ENCODE measurements at places on chromosomes 3 and 15.
A peak's percentile ranks its signal among the peaks of the same experiment; 100 is the strongest.

DNA sequence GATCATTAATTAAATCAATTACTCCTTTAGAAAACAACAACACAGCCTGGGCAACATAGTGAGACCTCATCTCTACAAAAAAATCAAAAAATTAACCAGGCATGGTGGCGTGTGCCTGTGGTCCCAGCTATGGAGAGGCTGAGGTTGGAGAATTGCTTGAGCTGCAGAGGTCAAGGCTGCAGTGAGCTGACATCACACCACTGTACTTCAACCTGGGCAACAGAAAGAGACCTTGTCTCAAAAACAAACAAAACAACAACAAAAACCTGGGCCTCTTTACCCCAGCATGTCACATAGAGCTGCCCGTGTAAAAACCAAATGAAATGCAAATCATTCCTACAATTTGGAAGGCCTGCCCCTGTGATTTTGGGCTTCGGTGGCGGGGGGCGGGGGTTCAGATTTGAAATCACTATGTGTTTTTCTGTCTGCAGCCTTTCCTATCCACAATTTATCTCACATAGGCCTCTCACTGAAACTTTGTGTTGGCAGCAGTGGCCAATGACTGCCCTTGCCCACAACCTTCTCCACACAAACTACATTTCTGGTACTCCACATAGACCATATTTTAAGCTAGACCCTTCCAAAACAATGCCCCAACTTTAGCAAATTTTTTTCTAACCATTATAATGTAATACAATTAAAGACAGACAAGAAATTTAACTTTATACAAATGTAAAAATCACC, 6.5 kb downstream of the ADAM10 start:
- no peak for DNase-seq

DNA sequence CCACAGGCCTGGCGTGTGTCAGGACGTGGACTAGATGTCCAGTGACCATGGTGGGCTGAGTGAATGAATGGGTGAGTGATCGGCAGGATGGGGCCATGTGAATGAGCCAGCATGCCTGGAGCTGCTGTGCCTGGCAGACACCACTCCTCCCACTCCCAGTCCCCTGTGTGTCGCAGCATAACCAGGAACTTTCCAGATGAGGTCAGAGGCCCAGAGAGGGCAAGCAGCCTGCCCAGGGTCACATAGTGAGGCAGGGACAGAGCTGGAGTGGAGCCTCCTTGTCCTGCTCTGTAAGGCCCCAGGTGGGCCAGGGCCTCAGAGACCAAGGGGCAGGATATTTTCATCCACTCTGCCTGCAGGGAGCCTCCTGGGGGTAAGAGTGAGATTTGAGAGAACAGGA, 6.4 kb downstream of the IQSEC1 start:
- no peak for DNase-seq

DNA sequence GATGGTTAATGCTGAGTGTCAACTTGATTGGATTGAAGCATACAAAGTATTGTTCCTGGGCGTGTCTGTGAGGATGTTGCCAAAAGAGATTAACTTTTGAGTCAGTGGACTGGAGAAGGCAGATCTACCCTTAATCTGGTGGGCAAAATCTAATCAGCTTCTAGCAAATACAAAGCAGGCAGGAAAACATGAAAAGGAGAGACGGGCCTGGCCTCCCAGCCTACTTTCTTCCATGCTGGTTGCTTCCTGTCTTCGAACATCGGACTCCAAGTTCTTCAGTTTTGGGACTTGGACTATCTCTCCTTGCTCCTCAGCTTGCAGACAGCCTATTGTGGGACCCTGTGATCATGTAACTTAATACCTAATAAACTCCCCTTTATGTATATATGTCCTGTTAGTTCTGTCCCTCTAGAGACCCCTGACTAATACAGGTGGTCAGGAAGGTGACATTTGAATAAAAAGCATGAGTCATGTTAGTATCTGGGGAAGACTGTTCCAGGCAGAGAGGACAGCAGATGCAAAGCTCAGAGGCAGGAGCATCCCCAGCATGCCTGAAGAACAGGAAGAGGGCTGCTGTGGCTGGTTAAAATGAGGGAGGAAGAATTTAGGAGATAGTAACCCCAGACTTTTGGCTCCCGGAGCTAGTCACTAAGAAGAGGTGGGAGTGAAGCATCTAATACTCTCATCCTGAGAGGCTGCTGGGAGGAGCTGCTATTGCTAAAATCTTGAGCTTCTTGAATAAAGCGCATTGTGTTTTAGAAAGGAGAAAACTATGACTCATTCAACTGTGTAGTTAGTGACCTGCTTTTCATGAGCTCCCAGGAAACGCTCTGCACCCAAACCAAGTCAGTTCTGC, 207.4 kb upstream of the HES1 start:
- no peak for DNase-seq

DNA sequence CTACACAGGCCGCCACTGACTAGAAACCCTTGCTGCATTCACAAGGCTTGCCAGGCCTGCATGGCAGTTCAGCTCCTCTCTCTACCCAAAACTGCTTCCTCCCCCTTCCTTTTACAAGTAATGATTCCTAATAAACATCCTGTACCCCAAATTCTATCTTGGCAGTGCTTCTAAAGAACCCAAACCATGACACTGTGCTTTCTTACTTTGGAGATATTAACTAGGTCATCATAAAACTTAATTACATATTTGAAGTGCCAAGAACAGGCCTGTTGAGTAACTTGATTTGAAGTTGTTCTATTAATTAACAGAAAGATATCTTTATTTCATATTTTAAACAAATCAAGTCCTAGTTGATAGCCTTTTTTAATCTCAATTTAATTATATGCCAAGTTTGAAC, 88.4 kb downstream of the THBS1 start:
- no peak for DNase-seq

DNA sequence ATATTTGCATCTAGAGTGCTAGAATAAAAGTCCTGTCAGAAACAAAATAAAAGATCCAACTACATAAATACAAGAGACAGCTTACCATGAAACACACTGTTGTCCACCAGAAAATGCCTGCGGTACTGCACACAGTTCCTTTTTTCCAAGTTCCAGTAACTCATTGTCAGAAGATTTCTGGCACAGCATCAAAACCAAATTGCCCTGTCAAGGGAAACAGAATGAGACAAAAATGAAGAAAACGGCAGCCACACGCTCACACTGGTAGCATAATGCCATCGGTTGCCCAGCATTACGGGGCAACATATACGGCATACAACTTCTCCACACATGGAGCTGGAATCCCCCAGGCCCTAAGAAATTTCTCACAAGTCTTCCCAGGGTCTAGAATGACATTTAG, 40.8 kb downstream of the PLCH1 start:
- no peak for DNase-seq

DNA sequence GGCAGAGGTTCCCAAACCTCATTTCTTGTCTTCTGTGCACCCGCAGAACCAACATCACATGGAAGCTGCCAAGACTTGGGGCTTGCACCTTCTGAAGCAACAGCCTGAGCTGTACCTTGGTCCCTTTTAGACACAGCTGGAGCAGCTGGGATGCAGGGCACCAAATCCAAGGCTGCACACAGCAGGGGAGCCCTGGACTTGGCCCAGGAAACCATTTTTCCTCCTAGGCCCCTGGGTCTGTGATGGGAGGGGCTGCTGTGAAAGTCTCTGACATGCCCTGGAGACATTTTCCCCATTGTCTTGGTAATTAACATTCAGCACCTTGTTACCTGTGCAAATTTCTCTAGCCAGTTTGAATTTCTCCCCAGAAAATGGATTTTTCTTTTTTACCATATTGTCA, 33.6 kb upstream of the TMEM45A start:
- DNase-seq: no peak

DNA sequence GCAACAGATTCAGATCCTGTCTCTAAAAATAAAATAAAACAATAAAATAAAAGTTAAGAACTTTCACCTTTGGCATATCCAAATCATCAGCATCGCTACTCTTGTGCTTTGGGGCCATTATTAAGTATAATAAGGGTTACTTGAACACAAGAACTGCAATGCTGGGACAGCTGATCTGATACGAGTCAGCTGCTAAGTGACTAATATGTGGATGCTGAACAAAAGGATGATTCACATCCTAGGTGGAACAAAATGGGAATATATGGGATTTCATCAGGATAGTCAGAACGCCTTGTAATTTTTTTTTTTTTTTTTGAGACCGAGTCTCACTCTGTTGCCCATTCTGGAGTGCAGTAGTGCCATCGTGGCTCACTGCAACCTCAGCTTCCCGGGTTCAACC, 29.7 kb downstream of the BUB1B start:
- DNase-seq: no peak

- DNase-seq: peak; percentile 54
These were observed 44.0 kb downstream of the ZBTB38 start for GRCh38 chr3:141412087-141412935.

GRCh38 chr3:11545186-11545851, 98.4 kb downstream of the VGLL4 start:
- no peak for DNase-seq

DNA sequence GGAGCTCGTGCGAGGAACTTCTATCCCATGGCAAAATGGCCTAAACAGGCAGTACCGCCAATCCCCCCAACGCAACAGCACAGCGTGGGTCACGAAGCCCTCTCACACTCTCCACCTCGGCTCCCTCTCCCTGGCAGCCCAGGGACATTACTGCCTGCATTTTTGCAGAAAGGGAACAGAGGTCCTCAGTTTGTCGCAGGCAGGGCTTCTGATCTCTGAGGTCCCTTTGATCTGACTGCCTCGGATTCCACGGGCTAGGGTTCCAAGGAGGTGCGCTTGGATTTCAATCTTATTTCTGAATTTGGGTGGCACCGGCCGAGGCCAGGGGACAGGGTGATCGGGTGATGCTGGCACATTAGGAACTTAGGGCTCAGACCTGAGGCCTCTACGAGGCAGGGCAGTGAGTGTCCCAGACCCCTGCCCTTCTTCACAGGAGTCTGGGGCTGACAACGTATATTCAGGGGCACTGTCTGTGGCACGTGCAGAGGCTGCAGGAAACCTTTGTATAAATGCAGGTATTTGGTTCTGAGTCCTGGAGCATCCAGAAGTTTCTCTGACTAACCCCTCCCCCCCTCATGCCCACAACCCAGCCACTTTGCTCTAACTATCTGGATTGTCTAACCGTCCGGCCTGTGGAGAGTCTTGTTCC, 197.9 kb downstream of the XXYLT1 start:
- DNase-seq: no peak

DNA sequence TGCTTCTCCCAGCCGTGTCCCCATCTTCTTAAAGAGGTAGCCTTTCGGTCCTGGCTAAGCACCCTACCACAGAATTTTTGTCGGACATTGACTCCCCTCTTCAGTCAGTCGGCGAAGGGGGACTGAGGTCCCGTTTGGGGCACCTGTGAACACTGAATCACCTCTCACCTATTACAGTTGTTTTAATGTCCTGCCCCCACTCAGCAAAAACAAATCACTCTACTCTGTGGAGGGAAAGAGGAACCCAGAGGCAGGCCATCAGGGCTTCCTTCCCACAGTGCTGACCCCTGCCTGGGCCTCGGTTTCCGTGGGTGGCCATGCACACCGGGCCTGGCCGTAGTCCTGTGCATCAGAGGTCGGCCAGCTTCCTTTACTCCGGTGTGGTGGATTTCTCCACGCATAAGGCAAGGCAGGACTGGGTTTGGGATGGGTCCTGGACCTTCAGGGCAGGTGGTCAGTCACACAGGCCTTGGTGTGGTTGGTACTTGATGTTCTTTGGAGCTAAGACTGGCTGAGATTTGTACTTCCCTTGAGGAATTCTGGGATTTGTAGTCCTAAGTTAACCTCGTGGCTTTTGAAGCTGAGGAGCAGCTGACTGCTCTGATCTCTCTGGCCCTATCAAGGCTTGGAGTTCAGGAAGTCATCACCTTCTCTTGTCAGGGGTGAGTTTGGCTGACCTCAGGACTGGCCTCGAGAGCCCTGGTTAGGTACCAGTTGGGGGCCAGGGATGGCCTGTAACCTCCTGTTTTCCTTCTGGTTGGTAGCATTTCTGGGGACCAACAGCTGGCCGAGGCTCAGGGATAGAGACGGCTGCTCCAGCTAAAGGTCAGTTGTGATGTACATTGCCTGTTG, 627 bp upstream of the FAM131A start:
- no peak for DNase-seq

DNA sequence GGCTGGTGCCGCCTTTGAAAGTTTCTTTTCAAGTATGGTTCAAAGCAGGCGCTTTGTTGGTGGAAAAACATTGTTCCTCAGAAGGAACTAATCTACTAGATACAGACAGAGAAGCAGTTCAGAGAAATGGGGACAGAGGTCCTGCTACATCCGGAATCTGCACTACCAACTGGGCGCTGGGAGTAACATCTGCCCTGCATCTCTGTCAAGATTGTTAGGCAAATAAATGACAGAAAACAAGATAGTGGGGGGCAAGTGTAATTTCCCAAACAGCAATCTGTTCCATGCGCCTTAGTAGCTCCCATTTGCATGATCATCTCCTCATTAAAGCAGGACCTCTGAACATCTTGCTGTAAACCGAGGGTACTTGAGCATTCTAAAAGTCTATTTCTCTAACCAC, 17.4 kb downstream of the TLE3 start:
- no peak for DNase-seq

DNA sequence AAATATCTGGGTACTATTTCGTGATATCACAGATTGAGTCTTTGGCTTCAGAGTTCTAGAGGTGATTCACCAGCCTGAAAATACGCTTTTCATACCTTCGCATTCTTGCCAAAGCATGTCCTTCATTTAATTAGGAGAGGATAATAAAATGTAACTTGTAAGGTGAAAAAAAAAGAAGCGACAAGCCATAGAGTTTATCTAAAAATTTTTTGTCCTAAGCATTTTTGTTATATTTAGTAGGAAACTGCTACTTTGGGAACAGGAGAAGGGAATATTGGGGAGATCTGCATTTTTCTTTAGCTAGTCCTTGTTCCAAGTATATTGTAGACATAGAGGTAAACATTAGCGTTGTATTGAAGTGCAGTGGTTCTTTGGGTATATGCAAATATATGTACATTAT, 120.1 kb downstream of the TCF12 start:
- no peak for DNase-seq

GRCh38 chr3:172918165-172918564, 167.6 kb downstream of the ECT2 start:
- DNase-seq: no peak

- DNase-seq: peak; percentile 18
These were observed 91.3 kb downstream of the SHQ1 start for GRCh38 chr3:72756900-72757299.

GRCh38 chr3:146464783-146465182, 4.6 kb downstream of the PLSCR2 start:
- DNase-seq: no peak

GRCh38 chr3:59374818-59375211, 325.0 kb upstream of the CFAP20DC start:
- no peak for DNase-seq

- DNase-seq: no peak
These were observed 290.0 kb upstream of the PLSCR5 start for GRCh38 chr3:146895026-146895749.

DNA sequence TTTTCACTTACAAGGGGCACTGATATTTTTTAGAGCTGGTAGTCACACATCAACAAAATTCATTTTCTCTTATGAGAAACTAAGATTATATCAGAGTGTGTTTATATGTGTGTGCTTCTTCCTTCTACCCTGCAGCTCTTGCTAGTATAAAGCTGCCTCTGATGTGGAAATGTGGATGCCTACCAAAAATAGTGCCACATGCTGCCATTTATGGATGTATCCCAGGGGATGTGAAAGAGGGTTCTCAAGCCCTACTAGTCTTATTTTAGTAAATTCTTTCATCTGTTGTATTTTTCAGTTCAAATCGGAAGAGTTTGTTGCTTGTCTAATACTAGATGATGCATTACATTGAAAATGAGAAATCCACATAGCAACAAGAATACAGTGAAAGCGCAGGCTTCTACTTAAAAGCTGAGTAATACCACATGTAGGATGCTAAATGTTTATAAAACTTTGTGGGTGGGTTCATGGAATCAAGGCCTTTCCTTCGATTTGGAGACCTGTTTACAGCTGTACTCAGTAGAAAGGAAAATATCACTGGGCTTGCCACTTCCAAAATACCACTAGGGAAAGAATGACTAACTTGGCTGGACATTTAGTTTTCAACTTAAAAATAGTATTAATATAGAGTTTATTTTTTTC, 399.2 kb downstream of the EPHA3 start:
- no peak for DNase-seq

Measured in stimulated activated CD4-positive, alpha-beta T cell treated with anti-CD3 and anti-CD28 coated beads, Interleukin-2, amount 100 ng/mL, for 24 hours (primary cell).